Femur (tissue), 1 donor: ENCODE measurements at places on chromosomes 2 and 18.

- DNase-seq, result no peak
Measured at GRCh38 chr2:142843731-142844130, 33.7 kb upstream of the KYNU start.

DNA sequence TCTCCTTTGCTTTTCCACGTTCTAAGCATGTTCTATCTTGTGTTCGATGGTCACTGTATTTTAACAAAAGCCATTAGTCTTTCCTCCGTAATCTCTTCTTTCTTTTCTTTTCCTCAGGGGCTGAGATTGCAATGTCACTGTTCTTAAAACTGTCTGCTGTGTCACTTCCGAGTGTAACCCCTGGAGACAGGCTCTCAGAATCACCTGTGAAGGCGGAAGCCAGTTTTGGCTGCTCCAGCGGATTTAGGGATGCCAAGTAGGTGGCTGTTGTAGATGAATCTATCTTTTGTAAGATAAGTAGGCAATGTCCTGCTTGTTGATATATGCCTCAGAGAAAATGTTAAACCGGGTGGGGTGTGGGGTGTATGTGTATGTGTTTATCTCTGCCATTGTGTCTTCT is 94.7 kb upstream of the L3MBTL4 start:
- DNase-seq, result no peak

DNA sequence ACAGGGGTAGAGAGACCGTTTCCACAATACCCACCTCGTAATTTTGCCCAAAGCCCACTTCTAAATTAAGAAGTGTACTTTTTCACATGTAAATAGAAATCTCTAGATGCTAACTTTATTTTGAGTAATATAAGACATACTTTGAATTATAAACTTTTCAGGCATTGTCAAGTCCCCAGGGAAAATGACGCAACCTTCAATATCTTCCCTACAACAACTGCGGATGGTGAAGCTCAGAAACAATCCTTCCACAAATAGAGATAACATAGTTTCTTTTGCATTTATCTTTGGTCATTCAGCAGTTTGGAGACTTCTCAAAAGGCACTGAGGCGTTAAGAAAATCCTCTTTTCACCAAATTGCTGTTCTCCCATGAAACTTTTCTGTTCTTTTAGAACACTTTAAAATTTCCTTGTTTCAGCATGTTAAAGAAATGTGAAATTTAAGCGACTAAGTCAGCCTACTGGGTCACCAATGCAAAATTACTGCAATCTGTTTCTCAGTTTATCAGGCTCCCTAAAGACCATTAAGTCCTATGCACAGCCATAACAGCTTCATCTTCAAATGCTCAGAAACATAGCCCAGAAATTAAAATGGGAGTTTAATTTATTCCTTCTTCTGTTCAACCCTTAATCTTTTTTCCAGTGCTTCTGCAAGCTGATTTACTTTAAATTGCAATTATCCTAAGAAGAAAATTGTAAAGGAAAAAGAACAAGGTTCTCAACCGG is 118.3 kb upstream of the DNAJC10 start:
- no peak for DNase-seq

DNA sequence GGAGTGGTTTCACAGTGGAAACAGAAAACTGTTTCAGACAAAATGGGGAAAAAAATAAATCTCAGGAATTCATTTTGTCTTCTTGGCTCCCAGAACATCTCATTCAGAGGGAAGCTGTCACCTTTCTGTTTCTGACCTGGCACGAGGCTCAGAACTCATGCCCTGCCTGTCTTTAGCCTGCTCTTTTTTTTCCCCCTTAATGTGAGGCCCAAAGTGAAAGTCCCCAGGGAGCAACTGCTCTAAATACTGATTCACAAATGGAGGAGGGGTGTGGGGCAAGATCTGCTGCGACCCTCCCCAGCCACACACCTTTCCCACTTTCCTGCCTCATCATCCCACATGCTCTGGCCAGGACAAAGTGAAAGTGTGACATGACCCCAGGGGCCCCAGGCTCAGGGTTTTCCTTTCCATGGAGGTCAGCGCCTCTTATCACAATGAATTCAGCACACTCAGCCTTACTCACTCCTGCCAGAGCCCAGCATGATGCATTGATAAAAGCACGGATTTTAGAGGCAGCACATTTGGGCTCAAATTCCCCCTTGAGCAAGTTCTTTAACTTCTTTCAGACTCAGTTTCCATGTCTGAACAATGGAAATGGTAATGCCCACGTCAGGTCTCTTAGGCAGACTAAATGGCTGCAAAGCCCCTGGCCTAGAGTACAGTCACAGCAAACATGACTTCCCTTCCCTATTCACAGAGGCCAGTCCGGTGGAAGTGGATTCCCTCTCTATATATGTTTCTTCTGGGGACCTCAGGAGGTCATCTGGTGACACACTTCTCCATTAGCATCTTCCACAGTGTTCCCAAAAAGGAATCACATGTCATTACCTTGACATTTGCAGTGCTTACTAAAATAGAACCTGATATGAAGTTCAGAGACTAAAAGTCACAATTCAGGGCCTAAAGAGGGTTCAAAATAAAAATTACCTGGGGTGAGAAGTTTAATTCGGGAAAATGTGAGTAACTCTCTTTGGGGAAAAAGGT is 55.3 kb upstream of the TMEM163 start:
- DNase-seq, result no peak

GRCh38 chr18:51091270-51091669 is 61.3 kb downstream of the SMAD4 start:
- DNase-seq, result no peak

- peak; percentile 72 for DNase-seq
Measured at GRCh38 chr2:110777531-110778311, 45.3 kb downstream of the ACOXL start.

- DNase-seq, result no peak
Measured at GRCh38 chr2:131046918-131047652, 46.2 kb downstream of the FAM168B start.

GRCh38 chr18:3150274-3150673 is 69.5 kb downstream of the MYOM1 start:
- no peak for DNase-seq
